ENCODE measurements at places on chromosomes 1 and 21.

GRCh38 chr1:177927021-177927596, 42.7 kb downstream of the SEC16B start:
- DNase-seq: no peak

GRCh38 chr1:232709386-232709785, 79.5 kb upstream of the SIPA1L2 start:
- DNase-seq: no peak

DNA sequence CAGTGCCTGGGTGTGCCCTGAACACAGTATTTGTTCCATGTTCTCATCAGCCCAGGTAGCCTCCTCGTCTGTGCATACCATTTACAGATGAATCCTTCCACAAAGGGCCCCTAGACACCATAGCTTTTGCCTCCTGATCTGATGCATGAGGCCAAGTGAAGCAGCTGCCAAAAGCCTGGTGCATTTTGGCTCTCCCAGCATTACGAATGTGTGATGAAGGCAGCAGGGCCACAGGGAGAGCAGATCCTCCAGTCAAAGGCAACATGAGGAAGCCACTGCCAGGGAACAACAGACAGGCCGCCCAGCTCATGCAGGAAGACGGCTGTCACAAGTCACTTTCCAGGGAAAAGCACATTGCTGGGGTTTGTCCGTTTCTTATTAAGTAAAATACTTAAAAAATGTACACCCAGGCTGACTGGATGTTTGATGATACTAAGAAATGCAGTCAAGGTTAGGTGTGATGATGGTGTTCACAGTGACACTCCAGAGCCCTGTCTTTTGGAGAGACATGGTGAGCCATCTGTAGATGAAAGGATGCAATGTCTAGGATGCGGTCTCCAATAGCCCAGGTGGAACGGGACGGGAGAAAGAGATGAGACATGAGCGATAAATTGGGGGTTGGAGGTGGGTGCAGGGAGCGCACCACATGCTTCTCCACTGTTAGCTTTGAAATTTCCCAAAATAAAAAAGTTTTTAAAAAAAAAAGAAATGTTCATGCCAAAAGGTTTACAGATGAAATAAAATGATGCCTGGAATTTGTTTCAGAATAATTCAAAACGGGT, 48.7 kb downstream of the NPHP4 start:
- DNase-seq: no peak

DNA sequence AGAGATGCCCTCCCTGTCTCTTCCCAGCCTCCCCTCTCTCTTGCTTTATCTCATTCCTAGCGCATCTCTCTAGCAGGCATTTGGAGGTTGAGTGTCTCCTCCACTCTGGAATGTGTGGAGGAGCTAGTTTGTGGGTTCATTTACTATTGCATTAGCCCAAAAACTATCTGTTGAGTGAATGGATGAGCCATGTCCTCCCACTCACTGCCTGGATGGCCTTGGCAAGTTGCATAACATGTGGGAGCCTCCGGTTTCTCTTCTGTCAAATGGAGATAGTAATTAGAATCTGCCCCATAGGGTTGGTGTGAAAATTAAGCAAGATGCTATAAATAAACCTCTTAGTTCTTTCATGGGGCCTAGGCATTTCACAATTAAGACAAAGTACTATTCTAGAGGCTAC, 181.8 kb downstream of the KAZN start:
- no peak for DNase-seq

DNA sequence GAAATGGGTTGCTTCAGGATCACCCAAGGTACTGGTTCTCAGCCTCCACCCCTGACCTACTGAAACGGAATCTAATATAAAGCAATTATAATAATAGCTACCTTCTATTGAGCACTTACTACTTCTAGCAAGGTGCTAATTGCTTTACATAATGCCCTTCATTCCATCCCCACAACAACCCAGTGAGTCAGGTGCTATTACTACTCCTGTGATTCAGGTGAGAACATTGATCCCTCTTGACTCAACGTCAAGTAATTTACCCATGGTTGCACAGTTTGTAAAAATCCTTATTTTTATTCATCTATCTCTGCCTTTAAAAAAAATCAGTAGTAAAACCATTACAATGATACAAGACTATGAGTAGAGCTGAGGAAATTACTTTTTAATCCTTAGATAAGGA, 85.2 kb downstream of the UCHL5 start:
- DNase-seq: no peak

DNA sequence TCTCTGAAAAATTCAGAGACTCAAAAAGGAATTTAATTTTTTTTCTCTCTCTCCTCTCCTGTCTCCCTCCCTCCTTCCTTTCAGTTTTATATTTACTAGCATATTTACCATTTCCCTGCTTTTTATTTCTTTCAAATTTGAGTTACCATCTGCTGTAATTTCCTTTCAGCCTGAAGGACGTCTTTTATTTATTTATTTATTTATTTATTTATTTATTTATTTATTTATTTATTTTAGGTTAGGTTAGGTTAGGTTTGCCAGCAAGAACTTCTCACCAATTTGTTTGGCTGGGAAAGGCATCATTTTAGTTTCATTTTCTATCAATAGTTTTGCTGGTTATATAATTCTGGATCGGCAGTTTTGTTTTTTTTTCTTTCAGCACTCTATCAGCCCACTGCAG, 231.7 kb upstream of the ZRANB2 start:
- no peak for DNase-seq

DNA sequence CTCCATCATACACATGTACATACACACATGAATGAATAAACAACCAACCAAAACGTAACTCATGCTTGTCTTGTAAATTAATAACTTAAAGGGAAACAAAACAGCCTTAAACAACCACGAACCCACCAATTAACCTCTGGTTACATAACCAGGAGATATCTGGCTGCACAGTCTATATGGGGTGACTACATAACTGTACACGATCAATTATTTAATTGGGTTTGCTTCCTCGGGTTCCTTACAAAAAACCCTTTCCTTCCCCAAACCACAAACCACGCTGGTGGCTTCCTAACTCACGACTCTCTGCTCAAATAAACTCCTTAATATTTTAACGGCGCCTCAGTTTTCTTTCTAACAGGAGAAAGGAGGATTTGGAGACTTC, 744 bp downstream of the ZNF670 start:
- no peak for DNase-seq

GRCh38 chr1:221884821-221885220, 142.9 kb upstream of the DUSP10 start:
- no peak for DNase-seq

DNA sequence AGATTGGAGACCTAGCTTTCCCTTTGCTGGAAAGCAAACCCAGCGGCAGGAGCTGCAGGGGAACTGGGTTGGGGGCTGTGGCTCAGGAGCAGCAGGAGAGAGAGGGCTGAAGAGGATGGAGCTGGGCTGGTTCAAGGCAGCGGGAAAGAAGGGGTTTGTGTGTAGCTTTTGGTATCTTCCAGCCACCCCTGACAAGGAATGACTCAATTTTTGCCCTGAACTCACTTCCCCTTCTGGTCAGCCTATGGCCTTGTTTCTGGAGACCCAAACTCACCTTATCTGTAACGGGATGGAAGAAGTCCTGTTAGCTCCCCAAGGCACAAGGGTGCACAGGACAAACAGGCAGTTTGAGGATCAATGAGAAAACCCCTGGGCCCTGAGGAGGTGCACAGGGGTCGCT, 13.1 kb downstream of the C1orf115 start:
- DNase-seq: no peak

- DNase-seq: no peak
Measured at GRCh38 chr21:22710721-22711120, 1712.5 kb downstream of the NCAM2 start.

GRCh38 chr1:100065183-100065968, 67.4 kb downstream of the SASS6 start:
- DNase-seq: no peak

GRCh38 chr1:182897696-182898095, 55.3 kb downstream of the SHCBP1L start:
- DNase-seq: no peak

DNA sequence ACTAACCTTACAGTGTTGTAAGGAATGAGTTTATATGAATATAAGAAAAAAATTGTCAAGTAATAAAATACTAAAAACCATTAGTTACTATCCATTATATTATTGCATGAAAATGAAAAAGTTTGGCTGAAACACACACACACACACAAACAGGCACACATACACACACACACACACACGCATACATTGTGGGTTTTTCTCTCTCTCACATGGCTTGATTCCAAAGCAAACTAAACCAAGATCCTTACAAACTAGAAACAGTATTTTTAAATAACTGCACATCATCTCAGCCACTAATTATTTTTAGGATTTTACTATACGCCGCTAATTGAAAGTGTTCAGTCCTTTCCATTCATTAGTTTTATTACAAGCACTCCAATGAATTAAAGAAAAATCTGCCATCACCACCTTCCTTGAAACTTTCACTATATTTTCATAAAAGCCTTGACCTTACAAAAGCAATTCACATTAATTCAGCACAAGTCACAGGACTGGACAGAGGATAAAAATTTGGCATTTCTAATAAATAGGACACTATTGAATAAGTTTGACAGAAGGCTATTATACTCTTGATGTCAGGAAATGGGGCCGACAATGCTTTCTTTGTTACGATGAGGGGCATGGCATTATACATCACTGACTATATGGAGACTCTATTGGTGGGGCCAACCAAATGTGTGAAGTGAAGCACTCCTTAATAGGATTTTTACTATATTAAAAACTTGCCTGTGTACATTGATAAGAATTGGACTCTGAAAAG, 187.0 kb upstream of the ESRRG start:
- no peak for DNase-seq

GRCh38 chr1:64320007-64320406, 116.6 kb downstream of the UBE2U start:
- DNase-seq: no peak

GRCh38 chr1:31570228-31570627, 6.1 kb upstream of the TINAGL1 start:
- no peak for DNase-seq

GRCh38 chr1:190583862-190584261, 106.2 kb upstream of the BRINP3 start:
- no peak for DNase-seq

GRCh38 chr1:230548997-230549396, 93.3 kb upstream of the COG2 start:
- peak; percentile 44 for DNase-seq

DNA sequence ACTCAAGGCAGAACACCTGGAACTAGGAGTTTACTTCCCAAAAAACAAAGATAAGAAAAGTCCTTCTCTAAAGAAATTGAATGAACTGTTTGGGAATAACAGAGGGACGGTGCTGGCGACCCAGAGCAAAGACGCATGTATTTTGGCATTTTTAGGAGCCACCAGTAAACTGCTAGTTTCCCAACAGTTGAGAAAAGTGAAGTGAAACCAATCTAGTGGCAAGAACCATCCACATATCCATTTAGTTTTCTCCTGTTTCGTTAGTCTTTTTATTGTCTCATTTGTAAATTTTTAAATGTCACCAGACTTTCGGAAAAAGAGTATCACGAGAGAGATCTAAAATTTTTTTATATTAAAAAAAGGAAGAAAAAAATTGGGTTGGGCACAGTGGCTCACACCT, 30.2 kb downstream of the ODF2L start:
- DNase-seq: no peak

GRCh38 chr1:30315185-30315960, 408.0 kb downstream of the MATN1 start:
- no peak for DNase-seq

GRCh38 chr1:214446772-214447556, 104.4 kb downstream of the PTPN14 start:
- DNase-seq: no peak

GRCh38 chr1:233597489-233597901, 16.4 kb upstream of the KCNK1 start:
- no peak for DNase-seq

- peak; percentile 72 for DNase-seq
Measured at GRCh38 chr1:223022641-223023473, 120.2 kb downstream of the TLR5 start.

DNA sequence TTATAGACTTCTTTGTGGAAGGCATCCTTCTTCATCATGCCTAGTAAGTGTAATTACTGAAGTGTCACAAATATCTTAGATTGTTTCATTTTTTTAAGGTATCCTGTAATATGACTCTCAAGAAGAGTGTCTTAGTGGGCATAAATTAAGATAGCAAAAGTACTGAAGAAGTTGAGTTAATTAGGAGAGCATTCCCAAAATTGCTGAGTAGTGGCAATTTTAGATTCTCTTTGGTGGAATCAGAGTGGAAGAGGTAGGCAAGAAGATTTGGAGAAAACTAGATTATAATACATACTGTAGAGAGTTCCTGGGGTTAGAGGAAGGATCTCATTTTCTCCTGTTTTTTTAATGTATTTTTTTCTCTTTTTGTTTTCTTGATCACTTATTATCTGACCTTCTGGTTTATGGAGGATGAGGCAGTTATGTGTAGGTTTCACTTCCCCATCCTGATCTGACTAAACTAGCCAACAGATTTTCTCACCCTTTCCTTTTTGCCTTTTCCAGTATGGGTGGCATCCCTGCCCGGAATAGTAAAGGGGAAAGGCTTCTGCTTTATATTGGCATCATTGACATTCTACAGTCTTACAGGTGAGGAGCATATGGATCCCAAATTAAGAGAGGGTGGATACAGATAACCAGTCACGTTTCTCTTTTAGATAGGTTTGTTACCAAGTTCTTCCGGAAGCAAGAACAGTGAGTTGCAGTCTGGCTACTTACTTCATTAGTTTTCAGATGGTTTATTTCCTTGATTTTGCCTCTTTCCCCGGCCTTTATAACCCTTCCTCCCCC, 16.7 kb upstream of the PSMD4 start:
- DNase-seq: no peak

DNA sequence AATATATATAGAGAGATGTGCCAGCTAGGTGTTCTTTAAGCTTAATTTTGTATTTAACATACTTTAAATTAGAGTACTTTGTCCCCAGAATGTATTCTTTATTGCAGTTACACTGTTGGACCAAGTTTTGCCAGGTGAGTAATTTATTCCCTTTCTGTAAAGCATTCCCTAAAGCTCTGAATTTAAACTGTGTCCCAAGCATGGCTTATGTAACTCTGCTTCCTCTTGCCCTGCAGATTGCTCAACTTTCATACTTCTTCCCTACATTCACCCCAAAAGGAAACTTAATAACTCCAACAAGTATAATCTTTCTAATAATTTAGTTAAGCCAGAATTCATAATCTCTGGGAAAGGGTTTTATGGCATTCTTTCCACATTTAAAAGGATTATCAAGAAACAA, 5.6 kb downstream of the LYPLAL1 start:
- no peak for DNase-seq

- DNase-seq: no peak
Measured at GRCh38 chr1:51686450-51686849, 69.6 kb downstream of the OSBPL9 start.

DNA sequence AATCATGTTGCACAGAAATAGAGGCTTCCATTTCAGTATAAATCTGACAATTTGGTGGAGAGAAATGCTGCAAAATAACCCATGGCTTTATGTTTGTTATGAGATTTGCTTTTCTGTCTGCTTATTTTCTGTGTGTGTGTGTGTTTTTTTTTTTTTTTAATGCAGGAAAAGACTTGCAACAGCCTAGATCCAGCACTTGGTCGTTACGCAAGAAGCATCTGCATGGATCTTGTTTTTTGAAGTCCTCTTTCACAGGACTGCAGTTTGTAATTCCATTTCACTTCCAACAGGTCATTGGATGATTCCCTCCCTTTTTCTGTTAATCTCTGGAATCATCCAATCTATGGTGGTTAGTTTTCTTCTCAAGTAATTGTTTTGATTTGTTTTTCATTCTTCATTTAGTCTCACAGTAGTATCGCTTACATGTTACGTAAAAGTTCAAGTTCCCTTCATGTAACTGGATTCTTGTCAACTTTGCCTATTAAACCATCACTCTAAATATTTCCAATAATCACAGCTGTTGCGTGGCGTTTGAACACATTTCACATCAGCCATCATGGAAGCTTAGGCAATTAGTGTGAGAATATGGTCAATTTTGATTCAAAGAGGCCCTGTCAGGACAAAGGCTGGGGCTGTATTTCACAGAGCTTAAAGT, 312.9 kb downstream of the NFIA start:
- DNase-seq: no peak

Measured in NCI-H2107 (cell line).